ENCODE measurements at places on chromosomes 11 and 22. TPM values are rescaled to one million over a fixed set of nuclear protein-coding genes. Genes with fewer than 3 reads are reported as not detected.

Gene SCGB1D4
- not detected for total RNA-seq

Gene TSPO
- 881 TPM for total RNA-seq

Gene PANX2
- total RNA-seq: 0.93 TPM

Gene SCARF2
- 8.4 TPM for total RNA-seq

Gene TMEM45B
- total RNA-seq: 1.1 TPM

Gene KCNK4
- total RNA-seq: not detected

Gene PRRG4
- total RNA-seq: 1.6 TPM

Gene RAB3IL1
- 16.8 TPM for total RNA-seq

Gene APOBEC3F
- 10.3 TPM for total RNA-seq

Gene IL18
- 11.9 TPM for total RNA-seq

Gene PARVG
- 1.4 TPM for total RNA-seq

Gene ZP1
- total RNA-seq: 0.83 TPM

Gene CRYBB3
- total RNA-seq: not detected

Gene APOL4
- total RNA-seq: 3.8 TPM
